GM23248 (cell line): ENCODE measurements at places on chromosomes 6 and 20.

DNA sequence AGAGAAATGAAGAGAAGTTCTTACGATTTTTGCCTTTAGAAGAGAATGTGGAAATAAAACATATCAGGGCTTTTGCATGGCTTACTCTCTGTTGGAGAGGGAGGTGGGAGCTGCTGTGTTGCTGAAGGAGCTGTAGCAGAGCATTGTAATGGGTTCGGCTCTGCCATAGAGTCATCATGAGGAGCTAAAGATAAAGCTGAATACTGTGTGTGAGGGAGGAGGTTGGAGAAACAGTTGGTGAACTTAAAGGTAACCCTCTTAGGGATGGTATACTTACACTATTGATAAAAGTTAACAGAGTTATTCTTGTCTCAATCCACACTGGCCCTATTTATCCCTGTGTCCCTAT, 34.8 kb downstream of the CTNNBL1 start:
- DNase-seq = no peak

DNA sequence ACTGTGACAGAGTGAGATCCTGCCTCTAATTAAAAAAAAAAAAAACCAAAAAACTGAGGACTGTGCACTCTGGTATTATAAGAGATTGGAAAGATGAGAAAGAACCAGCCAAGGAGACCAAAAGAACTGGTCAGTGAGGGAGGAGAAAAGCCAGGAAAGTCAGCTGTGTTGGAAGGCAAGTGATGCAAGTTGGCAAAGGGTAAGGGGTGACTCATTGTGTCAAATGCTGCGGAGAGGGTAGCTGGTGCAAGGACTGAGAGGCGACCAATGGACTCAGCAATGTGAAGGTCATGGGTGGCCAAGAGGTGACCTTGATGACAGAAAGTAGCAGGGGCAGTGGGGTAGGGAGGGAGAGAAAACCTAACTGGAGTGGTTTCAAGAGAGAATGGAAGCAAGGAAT, 27.4 kb upstream of the LRRN4 start:
- peak; percentile 85 for DNase-seq

DNA sequence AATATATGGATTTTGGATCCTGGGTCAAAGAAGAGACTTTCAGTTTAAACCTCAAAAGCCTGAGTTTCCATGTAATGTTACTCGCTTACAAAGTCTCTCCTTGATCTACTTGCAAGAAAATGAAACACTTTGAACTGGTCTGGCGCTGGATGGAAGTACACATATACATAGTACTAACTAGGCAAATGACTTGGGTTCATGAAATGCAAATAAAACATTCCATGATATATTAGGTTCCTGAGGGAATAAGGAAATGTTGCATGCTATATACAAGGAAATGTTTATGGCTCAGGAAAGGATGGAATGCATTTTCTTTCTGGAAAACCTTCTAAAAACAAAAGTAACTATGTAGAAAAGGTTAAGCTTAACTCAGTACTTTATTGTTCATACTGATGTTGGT, 11.4 kb upstream of the TXLNB start:
- DNase-seq = no peak

- peak; percentile 51 for DNase-seq
These were observed 94.1 kb downstream of the LRRC1 start for GRCh38 chr6:53888931-53889330.

DNA sequence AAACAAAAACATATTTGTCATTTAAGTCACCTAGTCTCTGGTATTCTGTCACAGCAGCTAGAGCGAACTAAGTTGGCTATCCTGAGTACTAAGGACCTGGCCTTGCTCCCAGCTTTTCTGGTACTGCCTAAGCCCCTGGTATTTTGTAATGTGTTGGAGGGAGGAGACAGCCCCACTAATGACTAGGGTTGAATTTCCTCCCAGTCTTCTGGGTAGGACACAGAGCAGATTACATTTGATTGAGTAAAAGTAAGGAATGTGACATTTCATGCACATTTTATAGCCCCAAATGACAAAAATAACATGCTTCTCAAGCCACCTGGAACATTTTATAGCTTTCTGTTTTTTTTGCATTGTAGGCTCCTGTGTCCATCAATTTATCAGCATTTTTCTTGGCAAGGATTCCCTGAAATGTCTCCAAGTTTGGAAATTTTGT, 47.9 kb upstream of the DDR1 start:
- peak; percentile 82 for DNase-seq

DNA sequence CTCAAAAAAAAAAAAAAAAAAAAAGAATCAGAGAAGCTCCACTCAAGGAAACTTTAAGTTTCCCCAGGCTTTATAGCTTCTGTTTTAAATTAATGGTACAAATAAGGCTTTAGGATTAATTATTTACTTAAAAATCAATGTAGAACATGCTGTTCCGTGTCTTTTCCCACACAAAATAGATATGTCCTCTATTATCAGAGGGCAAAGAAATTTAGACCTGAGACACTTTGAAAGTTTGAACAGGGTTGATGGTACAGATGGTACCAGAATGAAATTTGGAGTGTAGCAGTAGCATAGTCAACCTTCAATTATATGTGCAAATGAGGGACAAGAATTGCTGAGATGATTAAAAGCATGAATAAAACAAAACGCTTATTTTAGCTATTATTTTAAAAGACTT, 32.2 kb upstream of the REV3L start:
- no peak for DNase-seq

DNA sequence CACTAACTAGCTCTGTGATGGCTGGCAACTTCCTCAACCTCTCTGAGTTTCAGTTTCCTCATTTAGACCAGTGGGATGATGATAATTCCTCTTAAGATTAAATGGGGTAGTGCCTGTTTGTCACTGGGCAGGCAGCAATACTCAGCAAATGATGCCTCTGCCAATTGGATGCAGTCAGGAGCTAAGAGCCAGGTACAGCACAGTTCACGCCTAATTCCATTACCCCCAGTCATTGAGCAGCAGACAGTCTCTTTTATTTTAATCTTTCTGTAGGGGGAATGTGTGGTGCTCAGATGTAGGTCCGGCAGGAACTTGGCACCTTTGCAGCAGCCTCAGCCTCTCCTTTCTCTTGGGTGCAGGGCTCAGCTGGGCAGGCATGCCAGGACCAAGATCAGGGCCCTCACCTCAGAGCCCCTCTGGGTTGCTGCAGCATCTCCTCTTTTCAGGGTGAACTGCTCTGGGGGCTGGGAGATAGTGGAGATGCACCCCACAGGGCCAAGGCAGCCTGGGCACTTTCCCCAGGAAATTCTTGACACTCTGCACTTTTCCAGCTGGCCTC, 243.8 kb downstream of the LRFN2 start:
- DNase-seq = no peak

- peak; percentile 75 for DNase-seq
These were observed 10.7 kb downstream of the TULP4 start for GRCh38 chr6:158322724-158323560.

DNA sequence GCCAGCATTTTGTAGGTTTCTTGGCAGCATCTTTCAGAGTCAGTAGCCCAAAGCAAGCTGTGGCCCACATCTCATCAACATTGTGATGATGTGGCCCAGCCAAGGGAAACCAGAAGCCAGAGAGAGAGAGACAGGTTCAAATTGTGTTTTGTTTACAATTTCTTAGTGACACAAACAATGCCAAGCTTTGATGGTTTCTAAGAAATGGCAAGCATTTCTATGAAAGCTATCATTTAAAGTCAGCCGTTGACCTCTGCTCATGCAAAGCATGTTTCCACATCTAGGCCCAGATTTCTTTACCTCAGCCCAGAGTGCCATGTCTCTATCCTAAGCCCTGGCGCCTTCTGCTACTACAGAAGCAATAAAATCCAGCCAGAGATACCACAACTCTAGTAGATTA, 32.9 kb downstream of the GCM1 start:
- DNase-seq = no peak

DNA sequence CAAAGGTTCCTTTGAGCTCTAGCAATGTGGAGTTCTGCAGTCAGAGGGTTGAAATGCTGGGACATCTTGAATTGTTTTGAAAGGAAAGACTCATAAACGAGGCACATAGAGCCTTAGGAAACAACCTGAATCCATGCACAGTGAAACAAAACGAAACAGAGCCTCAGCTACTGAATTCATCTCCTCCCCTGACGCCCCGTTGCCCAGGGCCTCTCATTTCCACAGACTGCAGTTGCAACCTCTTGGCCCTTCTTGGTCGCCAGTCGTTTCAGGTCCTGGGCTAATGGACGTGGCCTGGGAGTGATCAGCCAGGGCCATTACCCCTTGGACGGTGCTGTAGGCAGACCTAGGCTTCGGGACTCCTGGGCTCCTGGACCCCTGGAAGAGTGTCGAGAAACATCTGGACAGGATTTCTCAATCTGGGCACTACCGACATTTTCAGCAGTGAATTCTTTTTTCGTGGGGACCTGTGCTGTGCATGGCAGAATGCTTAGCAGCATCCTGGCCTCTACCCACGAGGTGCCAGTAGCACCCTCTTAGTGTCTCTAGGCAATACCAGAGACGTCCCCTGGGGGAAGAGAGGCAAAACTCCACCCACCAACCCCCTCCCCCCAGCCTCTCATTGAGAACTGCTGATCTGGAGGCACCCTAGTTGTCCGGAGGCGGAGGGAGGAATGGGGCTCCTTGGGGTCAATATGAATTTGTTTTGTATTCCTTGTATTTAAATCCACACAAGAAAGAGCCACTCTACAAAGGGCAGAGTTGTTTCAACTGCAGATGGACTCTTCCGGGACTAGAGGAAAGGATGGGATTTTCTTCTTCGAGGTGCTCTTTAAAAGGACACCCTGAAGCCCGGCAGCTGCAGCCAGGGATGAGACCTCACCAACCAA, 50.2 kb downstream of the TMEM242 start:
- DNase-seq = peak; percentile 43

DNA sequence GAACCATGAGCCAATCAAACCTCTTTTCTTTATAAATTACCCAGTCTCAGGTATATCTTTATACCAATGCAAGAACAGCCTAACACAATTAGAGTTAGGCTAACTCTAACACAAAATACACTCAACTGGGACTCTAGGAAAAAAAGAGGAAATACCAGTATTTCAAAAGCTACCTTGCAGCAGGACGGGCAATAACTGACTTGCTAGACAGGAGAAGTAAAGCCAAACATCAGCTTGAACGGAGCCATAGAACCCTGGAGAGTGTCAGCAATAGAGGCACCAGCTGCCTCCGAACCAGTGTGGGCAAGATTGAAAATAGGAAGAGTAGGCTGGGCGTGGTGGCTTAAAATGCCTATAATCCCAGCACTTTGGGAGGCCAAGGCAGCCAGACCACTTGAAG, 162.0 kb upstream of the SOX4 start:
- no peak for DNase-seq

- DNase-seq = no peak
These were observed 31.6 kb upstream of the MANEA start for GRCh38 chr6:95545686-95546085.

DNA sequence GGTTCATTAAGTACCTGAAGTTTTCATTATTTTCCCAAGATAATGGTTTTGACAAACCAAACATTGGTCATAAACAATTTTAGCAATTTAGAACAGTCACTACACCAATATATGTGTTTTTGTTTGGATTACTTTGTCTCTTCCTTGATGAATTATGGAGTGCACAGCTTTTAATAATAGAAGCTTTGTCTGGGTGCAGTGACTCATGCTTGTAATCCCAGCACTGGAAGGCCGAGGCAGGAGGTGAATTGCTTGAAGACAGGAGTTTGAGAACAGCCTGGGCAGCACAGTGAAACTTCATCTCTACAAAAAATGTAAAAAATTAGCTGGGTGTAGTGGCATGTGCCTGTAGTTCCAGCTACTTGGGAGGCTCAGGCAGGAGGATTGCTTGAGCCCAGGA, 89.4 kb upstream of the ANKEF1 start:
- peak; percentile 32 for DNase-seq

DNA sequence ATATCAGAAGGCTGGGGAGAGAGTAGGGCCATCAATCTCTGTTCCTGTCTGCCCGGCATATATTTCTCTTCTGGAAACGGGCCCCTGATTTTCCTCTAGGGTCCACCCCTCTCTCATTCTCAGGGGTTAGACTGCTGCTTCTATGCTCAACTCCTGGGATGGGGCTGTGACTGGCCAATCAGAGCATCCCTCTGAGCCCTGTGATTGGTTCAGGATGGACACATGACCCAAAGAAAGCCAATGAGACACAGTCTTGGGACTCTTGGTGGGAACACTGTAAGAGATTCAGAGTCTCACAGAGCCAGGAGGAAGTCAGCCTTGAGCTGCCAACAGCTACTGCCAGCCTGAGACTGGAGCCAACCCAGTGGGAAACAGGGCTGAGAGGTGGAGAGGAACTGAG, 31.0 kb upstream of the KCNB1 start:
- peak; percentile 20 for DNase-seq
